ENCODE measurements at places on chromosomes 6 and 20. TPM values are rescaled to one million over a fixed set of nuclear protein-coding genes. Genes with fewer than 3 reads are reported as not detected.

DNA sequence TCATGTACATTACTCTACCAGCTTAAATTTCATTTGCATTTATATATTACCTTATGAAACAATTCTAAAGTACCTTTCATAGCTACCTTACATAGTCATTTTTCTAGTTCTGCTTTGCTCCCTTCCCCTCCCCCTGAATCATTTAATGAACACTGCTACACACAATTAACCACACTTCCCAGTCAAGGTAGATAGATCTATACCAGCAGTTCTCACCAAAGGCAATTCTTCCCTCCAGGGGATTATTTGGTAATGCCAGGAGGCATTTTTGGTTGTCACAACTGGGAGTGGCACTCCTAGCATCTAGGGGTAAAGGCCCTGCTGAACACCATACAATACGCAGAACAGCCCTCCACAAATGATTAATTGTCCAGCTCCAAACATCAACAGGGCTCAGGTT, 143.9 kb upstream of the SHLD1 start:
- no peak for DNase-seq

DNA sequence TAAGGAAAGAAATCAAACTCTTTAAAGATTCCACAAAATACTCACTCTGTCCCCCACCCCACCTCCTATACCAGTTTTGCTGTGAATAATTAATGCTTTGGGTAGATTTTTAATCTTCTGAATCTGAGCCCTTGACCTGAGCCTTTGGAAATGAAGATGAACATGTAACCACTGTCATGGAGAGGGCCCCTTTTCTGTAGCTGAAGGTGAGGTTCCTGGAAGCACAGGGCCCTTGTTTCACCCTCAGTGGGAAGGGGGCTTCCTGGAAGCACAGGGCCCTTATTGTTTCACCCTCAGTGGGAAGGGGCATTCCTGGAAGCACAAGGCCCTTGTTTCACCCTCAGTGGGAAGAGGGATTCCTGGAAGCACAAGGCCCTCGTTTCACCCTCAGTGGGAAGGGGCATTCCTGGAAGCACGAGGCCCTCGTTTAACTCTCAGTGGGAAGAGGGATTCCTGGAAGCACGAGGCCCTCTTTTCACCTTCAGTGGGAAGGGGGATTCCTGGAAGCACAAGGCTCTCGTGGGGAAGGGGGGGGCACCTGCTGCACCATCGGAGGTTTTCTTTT, 75.7 kb downstream of the DACT2 start:
- DNase-seq, result no peak

DNA sequence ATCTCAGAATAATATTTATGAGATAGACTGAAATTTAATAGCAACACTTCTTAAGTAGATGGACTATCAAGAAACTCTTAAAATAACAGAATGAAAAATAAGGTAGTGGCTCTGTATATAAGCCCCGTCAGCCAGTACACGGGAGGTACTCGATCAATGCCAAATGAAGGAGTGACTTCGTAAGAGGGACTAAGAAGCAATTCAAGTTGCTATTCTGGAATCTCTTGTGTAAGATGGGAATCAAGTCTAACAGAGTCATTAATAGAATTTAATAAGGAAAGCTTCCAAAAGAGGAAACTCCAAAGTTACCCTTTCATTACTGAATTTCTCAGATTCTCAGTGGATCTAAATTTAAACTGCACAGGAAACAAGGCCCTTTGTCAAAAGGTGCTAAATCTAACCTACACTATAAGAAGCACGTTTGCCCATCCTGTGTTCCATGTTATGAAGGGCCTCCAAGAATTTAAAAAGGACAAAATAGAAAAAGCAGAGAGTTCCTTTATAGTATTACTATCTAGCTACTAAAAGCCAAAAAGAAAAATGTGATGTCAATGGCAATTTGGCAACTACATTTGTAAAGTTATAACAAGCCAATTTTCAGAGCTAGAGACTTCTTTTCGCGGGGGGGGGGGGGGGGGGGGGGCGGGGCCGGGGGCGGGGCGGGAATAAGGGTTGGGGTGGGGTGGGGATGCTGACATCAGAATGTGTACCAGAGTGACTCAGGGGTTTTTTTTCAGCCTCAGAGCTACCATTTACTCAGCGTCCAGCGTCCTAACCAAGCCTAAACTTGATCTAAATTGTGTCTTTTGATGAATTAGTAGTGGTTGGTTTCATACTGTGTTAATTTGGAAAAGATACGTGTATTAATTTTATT, 200.6 kb downstream of the GMPR start:
- DNase-seq, result peak; percentile 62

- DNase-seq, result no peak
These were observed 87.7 kb upstream of the UFL1 start for GRCh38 chr6:96433950-96434349.

DNA sequence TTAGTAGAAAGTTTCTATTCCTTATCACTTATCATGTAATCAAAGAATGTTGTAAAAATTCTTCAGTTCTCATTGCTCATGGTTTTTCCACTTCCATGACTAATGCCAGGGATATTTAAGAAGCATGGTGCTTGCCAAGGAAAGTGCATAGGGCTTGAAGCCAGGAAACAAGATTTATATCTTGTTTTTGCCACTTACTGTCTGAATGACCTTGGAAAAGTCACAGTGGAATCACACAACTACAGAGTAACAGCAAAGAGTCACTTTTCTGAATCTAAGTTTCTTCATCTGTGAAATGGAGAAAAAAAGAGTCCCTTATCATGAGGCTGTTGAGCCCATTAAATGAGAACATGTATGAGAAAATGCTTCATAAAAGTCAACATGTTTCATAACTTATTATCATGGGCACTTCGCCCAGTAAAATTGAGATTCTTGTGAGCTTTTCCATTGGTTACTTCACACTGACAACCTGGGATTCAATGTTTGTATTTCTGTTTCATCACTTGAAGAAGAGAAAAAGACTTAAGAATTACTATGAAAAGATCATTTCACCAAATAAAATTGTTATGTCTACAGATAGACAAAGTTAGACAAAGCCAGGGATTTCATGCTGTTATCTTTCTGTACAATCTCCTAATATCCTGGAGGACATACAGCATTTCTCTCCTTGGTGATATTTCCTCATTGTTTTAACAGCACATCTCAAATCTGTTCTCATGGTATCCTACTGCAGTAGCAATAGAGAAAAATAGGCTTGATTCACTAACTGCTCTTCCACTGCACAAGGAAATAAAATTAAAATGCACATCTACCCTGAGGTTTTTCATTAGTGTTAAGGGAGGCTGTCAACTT, 7.6 kb upstream of the BMP5 start:
- DNase-seq, result peak; percentile 73

Gene RBM39
- 344 TPM for total RNA-seq

Gene IYD
- not detected for total RNA-seq

All from mammary epithelial cell (primary cell).